ENCODE measurements at places on chromosomes 16 and 17. TPM values are rescaled to one million over a fixed set of nuclear protein-coding genes. Genes with fewer than 3 reads are reported as not detected.

NOXO1 gene
- 0.60 TPM for polyA plus RNA-seq

RAMP2 gene
- polyA plus RNA-seq, result 87.3 TPM

KRT32 gene
- not detected for polyA plus RNA-seq

SULT1A4 gene
- 18.8 TPM for polyA plus RNA-seq

TPPP3 gene
- polyA plus RNA-seq, result 54.6 TPM

CRHR1 gene
- 0.19 TPM for polyA plus RNA-seq

PIRT gene
- not detected for polyA plus RNA-seq

C17orf113 gene
- 3.1 TPM for polyA plus RNA-seq

PDILT gene
- polyA plus RNA-seq, result not detected

CACNG4 gene
- 2.9 TPM for polyA plus RNA-seq

TP53TG3B gene
- polyA plus RNA-seq, result not detected

- no peak for DNase-seq
These were observed 1.8 kb downstream of the TNS4 start for GRCh38 chr17:40499551-40500189.

- DNase-seq, result no peak
These were observed 43.8 kb downstream of the LAT start for GRCh38 chr16:29028457-29029167.

DNA sequence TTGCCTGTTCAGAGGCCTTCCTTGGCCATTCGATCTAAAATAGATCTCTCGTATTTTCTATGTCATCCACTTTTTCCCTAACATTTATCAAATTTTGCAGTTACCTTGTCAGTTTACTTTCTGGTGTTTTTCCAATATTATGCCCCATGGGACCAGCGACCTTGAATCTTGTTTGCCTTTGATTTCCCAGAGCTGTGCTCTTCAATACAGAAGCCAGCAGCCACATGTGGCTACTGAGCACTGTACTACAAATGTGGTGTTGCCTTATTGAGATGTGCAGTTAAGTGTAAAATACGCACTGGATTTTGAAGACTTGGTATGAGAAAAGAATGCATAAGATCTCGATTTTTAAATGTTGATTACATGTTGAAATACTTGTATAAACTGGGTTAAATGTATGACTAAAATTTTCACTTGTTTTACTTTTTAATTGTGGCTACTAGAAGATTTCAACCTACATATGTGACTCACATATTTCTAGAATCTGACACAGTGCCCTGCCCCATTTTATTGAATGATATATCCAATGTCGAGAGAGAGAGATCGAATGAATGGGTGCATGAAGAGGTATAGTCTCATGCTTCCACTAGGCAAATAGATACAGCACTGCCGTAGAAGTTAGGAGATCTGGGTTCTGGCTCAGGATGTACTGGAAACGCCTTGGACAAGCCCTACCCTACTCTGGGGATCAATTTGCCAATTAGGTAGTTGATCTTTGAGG lies 824 bp upstream of the PSME3 start:
- DNase-seq, result no peak

- DNase-seq, result no peak
These were observed 486 bp upstream of the PLLP start for GRCh38 chr16:57284952-57285363.

GRCh38 chr16:47504599-47504998 lies 43.5 kb downstream of the PHKB start:
- DNase-seq, result no peak

DNA sequence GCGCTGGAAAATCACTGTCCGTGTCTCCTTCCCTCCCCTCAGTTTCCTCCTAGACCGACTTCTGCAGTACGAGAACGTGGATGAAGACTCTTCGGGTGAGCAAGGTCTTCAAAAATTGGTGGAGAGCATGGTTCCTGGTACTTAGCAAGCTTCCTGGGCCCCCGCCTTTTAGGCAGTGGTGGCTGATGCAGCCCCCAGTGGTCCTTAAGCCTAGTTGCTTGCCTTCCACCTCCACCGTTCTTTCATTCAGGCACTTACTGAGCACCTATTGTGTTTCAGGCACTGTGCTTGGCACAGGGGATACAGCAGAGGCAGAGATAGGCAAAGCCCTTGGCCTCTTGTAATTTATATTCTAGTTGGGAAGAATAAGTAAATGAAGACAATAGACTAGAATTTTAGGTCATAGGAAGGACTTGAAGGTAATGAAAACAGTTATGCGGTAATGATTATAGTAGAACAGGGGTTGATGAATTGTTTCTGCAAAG lies 767 bp downstream of the INO80E start:
- DNase-seq, result no peak

- no peak for DNase-seq
These were observed 16.2 kb downstream of the NCOR1 start for GRCh38 chr17:16199093-16199492.

GRCh38 chr16:27745348-27745747 lies 195.4 kb downstream of the KATNIP start:
- DNase-seq, result no peak

- no peak for DNase-seq
These were observed 127.6 kb downstream of the ABCC6 start for GRCh38 chr16:16095646-16096045.

DNA sequence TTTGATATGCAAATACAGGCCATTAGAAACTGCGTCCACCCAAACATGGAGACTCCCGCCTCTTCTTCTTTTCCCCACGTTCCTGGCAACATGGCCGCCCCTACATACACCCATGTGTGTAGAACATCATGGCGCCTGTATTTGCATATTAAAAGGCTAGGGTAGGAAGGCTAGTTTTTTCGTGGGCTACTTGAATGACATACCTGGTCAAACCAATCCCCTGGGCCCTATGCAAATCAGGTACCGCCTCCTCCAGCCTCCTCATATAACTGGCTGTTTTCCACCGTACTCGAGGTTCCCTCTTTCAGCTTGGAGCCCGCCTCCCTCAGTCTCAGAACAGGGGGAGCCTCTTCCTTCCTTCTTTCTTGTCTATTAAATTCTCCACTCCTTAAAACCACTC lies 840 bp upstream of the CD300LB start:
- DNase-seq, result no peak

DNA sequence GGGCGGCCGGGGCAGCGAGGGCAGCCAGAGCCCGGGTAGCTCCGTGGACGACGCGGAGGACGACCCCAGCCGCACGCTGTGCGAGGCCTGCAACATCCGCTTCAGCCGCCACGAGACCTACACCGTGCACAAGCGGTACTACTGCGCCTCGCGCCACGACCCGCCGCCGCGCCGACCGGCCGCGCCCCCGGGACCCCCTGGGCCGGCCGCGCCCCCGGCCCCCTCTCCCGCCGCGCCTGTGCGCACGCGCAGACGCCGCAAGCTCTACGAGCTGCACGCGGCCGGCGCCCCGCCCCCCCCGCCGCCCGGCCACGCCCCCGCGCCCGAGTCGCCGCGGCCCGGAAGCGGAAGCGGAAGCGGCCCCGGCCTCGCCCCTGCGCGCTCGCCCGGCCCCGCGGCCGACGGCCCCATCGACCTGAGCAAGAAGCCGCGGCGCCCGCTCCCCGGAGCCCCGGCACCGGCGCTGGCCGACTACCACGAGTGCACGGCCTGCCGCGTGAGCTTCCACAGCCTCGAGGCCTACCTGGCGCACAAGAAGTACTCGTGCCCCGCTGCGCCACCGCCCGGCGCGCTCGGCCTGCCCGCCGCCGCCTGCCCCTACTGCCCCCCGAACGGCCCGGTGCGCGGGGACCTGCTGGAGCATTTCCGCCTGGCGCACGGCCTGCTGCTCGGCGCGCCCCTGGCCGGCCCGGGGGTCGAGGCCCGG lies 36.1 kb upstream of the ZC3H18 start:
- no peak for DNase-seq

DNA sequence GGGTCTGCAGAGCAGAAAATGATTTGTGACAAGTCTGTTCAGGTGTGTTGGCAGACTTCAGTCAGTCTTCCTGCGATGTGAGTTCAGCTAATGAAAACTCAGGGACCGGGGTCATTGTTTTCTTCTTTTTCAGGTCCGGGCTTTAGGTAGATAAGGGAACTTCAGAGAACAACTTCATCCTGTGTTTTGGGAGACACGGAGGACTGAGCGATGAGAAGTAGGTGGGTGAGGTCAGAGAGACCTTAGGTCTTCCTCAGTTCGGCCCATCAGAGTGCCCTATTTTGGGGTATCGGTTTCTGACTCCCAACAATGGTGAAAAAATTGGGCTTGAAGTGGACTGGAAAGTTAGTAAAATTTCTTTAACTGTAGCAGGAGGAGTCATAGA lies 88.9 kb upstream of the ATF7IP2 start:
- no peak for DNase-seq

GRCh38 chr17:71757156-71757555 lies 363.7 kb upstream of the SOX9 start:
- DNase-seq, result no peak

GRCh38 chr16:84605339-84605848 lies 12.5 kb downstream of the COTL1 start:
- DNase-seq, result no peak

DNA sequence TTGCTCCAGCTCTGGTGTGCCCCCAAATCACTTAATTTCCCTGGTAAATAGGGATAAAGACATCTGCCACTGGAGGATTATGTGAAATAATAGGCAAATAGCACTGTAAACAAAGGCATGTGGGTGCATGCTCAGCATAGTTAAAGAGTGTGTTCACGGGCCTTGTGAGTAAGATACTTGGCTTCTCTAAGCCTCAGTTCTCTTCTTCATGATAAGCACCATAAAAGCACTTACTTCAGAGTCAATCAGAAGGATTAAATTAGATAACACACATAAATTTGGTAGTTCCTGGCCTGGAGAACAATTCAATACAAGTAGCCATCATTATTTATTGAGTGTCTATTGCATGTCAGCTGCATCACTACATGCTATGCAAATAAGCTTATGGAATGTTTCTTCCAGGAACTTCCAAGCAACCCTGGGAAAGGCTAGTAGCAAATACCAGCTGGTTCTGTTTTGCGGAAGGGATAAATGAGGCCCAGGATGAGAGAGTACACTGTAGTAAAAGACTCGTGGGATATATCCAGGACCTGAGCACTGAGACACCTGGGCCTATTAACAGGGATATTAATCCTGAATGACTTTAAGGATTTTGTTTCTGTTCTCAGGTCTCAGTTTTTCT lies 14.5 kb downstream of the CCL11 start:
- DNase-seq, result no peak

DNA sequence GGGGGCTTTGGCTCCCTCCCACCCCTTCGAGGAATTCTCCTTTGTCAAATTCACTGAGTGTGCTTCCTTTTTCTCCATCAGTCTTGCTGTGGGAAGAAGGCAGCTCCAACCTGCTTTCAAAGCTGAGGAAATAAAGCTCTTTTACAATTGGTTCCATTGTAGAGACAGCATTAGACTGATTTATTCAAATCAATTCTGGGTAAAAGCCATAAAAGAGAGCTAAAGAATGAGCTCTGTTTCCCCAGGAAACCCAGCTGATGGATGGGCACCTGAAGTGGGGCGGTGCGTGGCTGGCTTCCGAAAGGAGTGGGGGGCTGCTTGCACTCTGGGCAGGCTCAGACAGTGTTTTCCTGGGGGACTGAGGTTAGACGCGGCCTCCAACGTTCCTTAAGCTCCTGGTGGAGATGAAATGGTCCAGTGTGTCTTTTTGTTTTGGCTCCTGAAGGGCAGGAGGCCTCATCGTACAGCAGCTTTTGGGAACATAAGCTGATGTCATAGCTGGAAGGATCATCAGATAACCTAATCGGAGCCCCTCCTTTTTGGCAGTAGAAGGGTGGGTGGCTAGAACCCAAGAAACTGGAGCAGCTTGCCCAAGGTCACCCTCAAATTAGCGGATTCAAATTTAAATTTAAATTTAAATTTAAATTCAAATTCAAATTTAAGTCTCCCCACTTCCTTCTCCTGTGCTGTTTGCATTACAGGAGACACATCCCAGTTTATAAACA lies 128.5 kb upstream of the EEF2KMT start:
- no peak for DNase-seq

- DNase-seq, result no peak
These were observed 25.9 kb upstream of the LITAF start for GRCh38 chr16:11612665-11613025.

DNA sequence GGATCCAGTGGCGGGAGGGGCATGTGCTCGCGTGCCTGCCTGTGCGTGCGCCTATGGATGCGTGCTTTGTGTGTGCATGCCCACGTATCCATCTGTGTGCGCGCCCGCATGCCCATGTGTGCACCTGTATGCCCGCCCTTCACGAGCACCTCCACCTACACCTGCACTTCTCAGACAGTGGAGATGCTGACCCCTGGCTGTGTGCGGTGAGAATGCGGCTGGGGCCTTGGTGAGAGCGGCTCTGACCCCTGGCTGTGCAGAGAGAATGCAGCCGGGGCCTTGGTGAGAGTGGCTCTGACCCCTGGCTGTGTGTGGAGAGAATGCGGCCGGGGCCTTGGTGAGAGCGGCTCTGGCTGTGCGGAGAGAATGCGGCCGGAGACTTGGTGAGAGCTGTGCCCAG lies 33.9 kb downstream of the AXIN1 start:
- DNase-seq, result no peak

- no peak for DNase-seq
These were observed 1.6 kb downstream of the TMEM114 start for GRCh38 chr16:8588682-8589056.

DNA sequence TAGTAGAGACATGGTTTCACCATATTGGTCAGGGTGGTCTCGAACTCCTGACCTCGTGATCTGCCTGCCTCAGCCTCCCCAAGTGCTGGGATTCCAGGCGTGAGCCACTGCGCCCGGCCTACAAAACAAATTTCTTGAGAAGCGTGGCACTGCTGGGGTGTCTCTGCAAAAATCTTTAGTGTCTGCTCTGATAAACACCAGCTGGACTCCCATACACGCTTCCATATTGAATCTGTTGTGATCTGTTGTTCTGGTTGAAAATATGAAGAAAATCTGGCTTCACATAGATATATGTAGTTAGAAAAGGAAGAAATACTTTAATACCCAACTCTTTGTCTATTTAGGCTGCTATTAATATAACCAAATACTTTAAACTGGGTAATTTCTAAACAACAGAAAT lies 33.3 kb downstream of the VPS53 start:
- no peak for DNase-seq

DNA sequence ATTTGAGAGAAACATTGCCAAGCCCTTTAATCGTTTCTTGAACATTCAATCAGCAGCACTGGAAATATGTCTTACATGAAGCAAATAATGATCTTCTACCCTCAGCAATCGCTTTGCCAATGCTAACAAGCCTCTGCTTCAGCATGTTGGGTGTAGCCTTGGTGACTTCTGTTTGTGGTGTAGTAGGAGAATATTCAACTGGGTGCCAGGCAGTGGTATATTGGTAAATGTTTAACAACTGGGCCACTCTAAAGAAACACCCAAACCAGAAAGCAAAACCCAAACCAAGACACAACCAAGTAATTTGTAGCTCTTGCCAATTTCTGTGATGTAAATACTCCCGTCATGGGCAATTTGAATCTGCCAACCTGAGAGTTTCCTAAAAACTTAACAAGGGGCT lies 9.7 kb downstream of the CDH13 start:
- no peak for DNase-seq

- no peak for DNase-seq
These were observed 34.4 kb upstream of the RGS9 start for GRCh38 chr17:65102788-65103187.

- no peak for DNase-seq
These were observed 4.0 kb downstream of the CD300H start for GRCh38 chr17:74563358-74563757.

All from right renal cortex interstitium (tissue), 3 donors.